Inflammatory macrophage treated with lipopolysaccharide for 1 hour (primary cell): ENCODE measurements at places on chromosomes 7 and 10.
A peak's percentile ranks its signal among the peaks of the same experiment; 100 is the strongest.

GRCh38 chr7:117841611-117842010 lies 31.6 kb downstream of the CTTNBP2 start:
- DNase-seq: no peak

GRCh38 chr10:16996530-16996964 lies 133.1 kb downstream of the CUBN start:
- DNase-seq: no peak

GRCh38 chr10:122350893-122351292 lies 23.6 kb upstream of the PLEKHA1 start:
- DNase-seq: no peak

GRCh38 chr7:51376420-51377092 lies 59.9 kb upstream of the COBL start:
- DNase-seq: no peak

DNA sequence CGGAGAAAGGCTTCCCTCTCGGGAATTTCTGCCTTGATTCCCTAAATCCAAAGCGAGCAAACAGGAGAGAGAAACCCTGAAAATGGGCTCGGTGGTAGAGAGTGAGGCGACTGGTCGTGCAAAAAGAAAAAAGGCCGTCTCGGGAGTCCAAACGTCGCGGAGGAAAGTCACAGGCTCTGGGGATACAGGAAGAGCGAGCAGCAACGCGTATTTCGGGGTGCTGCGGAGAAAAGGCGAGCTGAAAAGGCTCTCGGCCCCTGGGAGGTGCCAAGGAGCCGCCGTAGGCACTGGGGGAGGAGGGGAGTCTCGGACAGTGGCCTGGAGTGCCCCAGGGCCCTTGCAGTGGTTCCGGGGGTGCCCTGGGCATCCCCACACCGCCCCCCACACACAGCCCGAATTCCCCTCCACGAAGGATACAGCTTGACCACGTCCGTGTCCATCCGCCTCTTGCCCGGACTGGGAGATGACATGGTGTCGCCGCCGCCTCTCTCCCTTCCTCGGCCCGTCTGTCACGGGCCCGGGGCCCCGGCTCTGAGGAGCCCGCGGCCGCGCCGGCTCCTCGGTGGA lies 591 bp downstream of the UBE2H start:
- DNase-seq: peak; percentile 50

- peak; percentile 35 for DNase-seq
These were observed 45.7 kb upstream of the CRTAC1 start for GRCh38 chr10:98076086-98076485.

DNA sequence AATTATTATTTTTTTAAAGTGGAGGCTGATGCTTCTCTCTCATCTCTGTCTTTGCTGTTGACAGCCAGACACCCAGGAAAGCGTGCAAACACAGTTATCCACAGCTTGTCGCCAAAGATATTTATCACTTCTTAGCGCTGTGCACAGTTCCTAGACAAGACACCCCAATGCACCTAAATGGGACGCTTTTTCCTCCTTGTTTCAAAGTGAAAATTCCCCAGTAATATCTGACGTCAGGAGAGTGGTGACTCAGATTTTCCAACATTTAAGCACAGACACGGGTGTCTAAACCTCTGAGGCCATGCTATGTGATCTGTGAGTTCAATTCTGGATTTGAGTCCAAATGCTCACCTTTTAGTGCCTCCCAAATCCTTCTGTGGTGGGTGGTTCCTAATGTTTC lies 151.6 kb downstream of the EMX2 start:
- DNase-seq: no peak

GRCh38 chr10:119217401-119217800 lies 10.0 kb downstream of the GRK5 start:
- DNase-seq: no peak

GRCh38 chr7:144720149-144720548 lies 115.7 kb downstream of the TPK1 start:
- no peak for DNase-seq

DNA sequence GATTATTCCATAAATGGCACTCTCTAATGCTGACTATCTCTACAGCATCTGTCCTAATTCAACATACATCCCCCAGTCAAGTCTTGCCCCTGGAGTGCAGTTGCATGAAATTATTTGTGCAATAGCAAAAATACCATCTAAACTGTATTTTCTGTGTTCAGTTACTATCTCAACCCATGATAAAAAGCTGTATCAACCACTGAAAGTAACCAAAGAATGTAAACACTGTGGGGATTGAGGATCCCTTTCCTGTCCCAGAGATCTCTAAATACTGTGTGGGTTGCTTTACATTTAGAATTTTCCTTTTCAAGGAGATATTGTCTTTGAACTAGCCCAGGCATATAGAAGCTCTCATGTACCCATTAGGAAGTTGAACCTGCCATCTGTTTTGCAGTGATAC lies 23.9 kb upstream of the DGKI start:
- DNase-seq: no peak

- no peak for DNase-seq
These were observed 125.8 kb upstream of the PTN start for GRCh38 chr7:137469191-137469811.

DNA sequence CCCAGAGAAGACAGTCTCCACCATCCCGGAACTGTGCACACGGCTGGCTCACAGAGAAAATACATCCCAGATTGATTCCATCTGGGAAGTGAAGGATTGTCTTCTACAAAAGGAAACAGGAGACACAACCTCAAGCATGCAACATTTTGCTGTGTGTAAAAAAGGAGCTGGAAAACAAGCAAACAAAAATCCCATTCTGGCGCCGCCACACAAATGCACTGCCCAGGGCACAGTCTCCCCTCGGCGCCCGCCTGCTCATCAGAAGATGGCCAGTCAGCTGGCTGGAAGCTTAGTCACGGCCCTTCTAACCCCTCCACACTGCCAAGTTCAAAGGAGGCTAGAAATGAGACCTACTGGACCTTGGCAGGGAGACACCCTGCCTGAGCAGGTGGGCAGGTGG lies 14.1 kb upstream of the CYTH3 start:
- DNase-seq: no peak

GRCh38 chr7:105916603-105917002 lies 40.2 kb upstream of the ATXN7L1 start:
- DNase-seq: no peak

GRCh38 chr10:49072166-49072885 lies 43.0 kb downstream of the VSTM4 start:
- no peak for DNase-seq

- DNase-seq: no peak
These were observed 111.2 kb upstream of the STEAP1B start for GRCh38 chr7:22610951-22611757.

DNA sequence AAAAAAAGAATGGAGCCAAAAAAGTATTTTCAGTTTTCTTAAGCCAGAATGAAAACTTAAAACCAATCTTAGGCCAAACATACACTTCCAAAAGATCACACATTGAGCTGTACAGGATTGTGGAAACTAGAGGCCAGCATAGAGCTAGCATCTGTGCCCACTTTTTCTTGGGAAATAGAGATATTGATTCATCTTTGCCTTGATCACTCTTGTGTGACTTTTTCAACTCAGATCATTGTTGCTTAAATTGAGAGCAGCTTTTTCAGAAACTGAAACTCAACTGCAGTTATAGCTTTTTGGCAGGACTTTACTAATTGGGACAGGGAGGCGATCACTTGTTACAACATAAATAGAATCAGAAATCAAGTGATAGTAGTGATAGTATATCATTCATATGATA lies 132.2 kb downstream of the PRKG1 start:
- DNase-seq: no peak

GRCh38 chr10:48456808-48457761 lies 147.8 kb downstream of the ARHGAP22 start:
- peak; percentile 28 for DNase-seq

GRCh38 chr10:74575912-74576311 lies 250.5 kb upstream of the KAT6B start:
- DNase-seq: no peak

- DNase-seq: no peak
These were observed 165.0 kb downstream of the BAMBI start for GRCh38 chr10:28842321-28842720.

- no peak for DNase-seq
These were observed 30.8 kb upstream of the SMNDC1 start for GRCh38 chr10:110335314-110336064.

DNA sequence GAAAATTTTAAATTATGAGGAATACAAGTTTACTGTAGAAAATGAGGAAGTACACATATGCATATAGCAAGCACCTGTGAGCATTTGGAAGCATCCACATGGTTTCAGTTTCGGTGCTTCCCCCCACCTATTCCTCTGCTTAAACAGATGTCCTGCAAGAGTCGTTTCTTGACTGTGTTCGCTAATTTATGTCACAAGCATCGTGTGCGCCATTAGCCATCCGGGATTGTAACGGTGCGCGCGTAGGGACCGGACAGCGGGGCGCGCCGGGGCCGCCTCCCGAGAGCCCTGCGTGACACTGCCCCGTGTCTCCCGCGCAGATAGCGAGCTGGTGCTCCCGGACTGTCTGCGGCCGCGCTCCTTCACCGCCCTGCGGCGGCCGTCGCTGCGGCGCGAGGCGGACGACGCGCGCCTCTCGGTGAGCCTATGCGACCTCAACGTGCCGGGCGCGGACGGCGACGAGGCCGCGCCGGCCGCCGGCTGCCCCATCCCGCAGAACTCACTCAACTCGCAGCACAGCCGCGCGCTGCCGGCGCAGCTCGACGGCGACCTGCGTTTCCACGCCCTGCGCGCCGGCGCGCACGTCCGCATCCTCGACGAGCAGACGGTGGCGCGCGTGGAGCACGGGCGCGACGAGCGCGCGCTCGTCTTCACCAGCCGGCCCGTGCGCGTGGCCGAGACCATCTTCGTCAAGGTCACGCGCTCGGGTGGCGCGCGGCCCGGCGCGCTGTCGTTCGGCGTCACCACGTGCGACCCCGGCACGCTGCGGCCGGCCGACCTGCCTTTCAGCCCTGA lies 90.9 kb downstream of the NEURL1 start:
- peak; percentile 30 for DNase-seq

- peak; percentile 57 for DNase-seq
These were observed 29.4 kb upstream of the MAP3K8 start for GRCh38 chr10:30404540-30404939.

DNA sequence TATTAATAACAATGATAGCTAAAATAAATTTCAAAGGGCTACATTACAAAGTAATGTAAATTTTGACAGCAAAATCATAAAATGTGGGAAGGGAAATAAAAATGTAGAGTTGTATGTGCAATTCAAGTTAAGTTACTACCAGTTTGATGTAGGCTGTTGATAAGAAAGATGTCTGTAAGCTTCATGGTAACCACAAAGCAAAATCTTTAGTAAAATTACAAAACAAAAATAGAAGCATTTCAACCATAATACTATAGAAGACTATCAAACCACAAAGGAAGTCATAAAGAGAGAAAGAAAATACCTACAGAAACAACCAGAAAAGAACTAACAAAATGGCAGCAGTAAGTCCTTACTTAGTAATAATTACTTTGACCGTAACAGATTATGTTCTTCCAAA lies 99.1 kb downstream of the C7orf25 start:
- DNase-seq: no peak
